Spinal cord (tissue), 10 donors: ENCODE measurements at places on chromosomes 2 and 18. TPM values are rescaled to one million over a fixed set of nuclear protein-coding genes. Genes with fewer than 3 reads are reported as not detected.
A peak's percentile ranks its signal among the peaks of the same experiment; 100 is the strongest.

LINC00305 gene
- 2.9 TPM for total RNA-seq

CYTIP gene
- 0.83 TPM for total RNA-seq

EFHD1 gene
- 6.5 TPM for total RNA-seq

RBMS1 gene
- 72.0 TPM for total RNA-seq

DTNA gene
- 123 TPM for total RNA-seq

SP140L gene
- 8.0 TPM for total RNA-seq

CPS1 gene
- 8.3 TPM for total RNA-seq

TMEM163 gene
- total RNA-seq = 35.7 TPM

SFT2D3 gene
- 6.5 TPM for total RNA-seq

UGT1A3 gene
- not detected for total RNA-seq

OTOF gene
- 1.6 TPM for total RNA-seq

- H3K4me3 ChIP-seq = peak overlapping the region; percentile 49
- H3K36me3 ChIP-seq = no peaks in the 10 kb centered on the region
- DNase-seq = no peak
- peaks cover 3% of the 10 kb centered on the region for H3K27me3 ChIP-seq
- peak overlapping the region; percentile 33 for H3K27ac ChIP-seq
Measured at GRCh38 chr2:190407246-190407661, 901 bp upstream of the MFSD6 start.

- no peaks in the 10 kb centered on the region for H3K4me1 ChIP-seq
- no peaks in the 10 kb centered on the region for H3K36me3 ChIP-seq
- no peak overlapping the region for H3K4me3 ChIP-seq
Measured at GRCh38 chr2:195613922-195614321, 43.1 kb upstream of the SLC39A10 start.

DNA sequence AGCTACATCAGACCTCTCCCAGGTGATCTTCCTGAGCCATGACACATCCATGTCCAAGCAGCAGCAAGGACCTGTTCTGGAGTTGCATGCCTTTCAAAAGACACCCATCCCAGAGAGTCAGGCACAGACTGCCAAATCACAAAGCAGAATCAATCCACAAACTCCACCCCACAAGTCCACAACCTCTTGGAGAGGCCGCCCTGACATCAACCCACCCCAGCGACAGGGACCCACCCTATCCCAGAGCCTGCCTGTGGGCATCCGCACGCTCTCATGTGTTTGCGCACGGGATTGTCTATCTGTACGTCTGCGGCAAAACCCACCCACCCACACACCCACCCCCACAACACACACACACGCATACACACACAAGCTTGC lies 11.9 kb downstream of the SMAD7 start:
- H3K27ac ChIP-seq = peak overlapping the region; percentile 35
- DNase-seq = no peak
- no peaks in the 10 kb centered on the region for H3K27me3 ChIP-seq
- peaks cover 77% of the 10 kb centered on the region for H3K4me1 ChIP-seq
- peaks cover 26% of the 10 kb centered on the region for H3K36me3 ChIP-seq

GRCh38 chr2:132656266-132656975 lies 13.6 kb downstream of the LYPD1 start:
- no peaks in the 10 kb centered on the region for H3K27me3 ChIP-seq
- peaks cover 23% of the 10 kb centered on the region for H3K4me1 ChIP-seq
- H3K4me3 ChIP-seq = no peak overlapping the region
- DNase-seq = peak; percentile 74
- peaks cover 8% of the 10 kb centered on the region for H3K36me3 ChIP-seq

DNA sequence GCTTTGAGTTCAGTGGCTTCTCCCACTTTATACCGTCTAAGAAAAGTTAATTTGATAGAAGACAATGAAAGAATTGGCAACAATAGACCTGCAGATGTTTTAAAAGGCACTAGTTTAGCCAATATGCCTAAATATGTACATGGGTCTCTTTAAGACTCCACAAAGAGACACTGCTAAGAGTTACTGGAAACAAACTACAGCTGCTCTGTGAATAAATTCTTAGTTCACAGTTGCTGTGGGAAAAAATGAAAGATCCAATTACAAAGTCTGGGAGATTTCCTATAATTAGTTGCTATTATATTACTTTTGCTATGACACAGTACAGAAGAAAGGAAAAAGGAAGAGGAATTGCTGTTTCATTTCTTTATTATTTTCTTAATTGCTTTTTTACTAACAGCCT lies 34.3 kb downstream of the SCN9A start:
- H3K27ac ChIP-seq = no peak overlapping the region
- DNase-seq = no peak
- H3K27me3 ChIP-seq = no peaks in the 10 kb centered on the region
- no peaks in the 10 kb centered on the region for H3K4me1 ChIP-seq
- no peak overlapping the region for H3K4me3 ChIP-seq

- DNase-seq = no peak
- H3K27ac ChIP-seq = no peak overlapping the region
- H3K4me3 ChIP-seq = no peak overlapping the region
- H3K27me3 ChIP-seq = no peaks in the 10 kb centered on the region
- H3K36me3 ChIP-seq = no peaks in the 10 kb centered on the region
Measured at GRCh38 chr2:199278099-199278498, 179.6 kb downstream of the SATB2 start.

- no peaks in the 10 kb centered on the region for H3K27me3 ChIP-seq
- no peaks in the 10 kb centered on the region for H3K36me3 ChIP-seq
- no peak for DNase-seq
Measured at GRCh38 chr2:51971136-51971535, 939.2 kb upstream of the NRXN1 start.

GRCh38 chr2:99504844-99505584 lies 15.2 kb upstream of the REV1 start:
- H3K36me3 ChIP-seq = no peaks in the 10 kb centered on the region
- H3K27ac ChIP-seq = no peak overlapping the region
- H3K27me3 ChIP-seq = no peaks in the 10 kb centered on the region

DNA sequence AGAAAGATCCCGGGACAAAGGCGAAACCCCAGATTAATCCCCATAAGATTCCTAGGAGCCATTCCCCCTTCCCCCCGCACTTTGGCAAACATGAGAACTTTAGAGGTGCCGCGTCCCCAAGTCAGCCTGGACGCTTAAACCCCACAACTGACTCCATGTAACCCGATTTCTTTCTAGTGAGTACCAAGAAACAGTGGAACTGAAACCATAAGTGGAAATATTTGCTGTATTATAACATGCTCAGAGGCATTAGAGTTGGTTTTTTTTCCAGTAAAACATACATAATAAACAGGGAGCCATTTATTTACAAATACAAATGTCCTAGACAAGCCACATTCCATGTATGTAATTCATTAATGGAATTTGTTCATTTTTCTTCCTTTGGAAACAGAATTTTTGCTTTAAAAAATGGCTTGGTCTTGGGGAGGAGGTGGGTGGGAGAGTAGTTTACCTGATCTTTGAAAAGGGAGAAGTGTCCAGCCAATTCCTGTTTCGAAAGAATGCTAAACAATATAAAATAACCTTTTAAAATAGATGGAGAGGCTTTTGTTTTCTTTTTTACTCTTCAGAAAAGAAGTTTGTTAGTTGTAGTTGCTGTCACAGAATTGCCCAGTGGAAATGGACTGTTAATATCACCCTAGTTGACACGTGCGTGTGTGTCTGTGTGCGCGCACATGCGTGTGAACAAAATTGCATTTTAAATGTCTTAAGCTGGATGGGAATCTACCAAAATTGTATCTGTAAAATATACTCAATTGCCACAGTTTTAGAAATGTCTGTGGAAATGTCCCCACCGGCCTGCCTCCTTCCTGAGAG lies 10.6 kb downstream of the POU3F3 start:
- H3K4me1 ChIP-seq = peaks cover 45% of the 10 kb centered on the region
- peaks cover 78% of the 10 kb centered on the region for H3K27me3 ChIP-seq
- no peak overlapping the region for H3K4me3 ChIP-seq

- no peaks in the 10 kb centered on the region for H3K36me3 ChIP-seq
- H3K4me1 ChIP-seq = peaks cover 11% of the 10 kb centered on the region
- H3K4me3 ChIP-seq = no peak overlapping the region
Measured at GRCh38 chr18:50373561-50374219, 1.2 kb upstream of the SKA1 start.

GRCh38 chr2:133986081-133986837 lies 267.6 kb upstream of the MGAT5 start:
- H3K27ac ChIP-seq = no peak overlapping the region
- H3K36me3 ChIP-seq = no peaks in the 10 kb centered on the region
- no peaks in the 10 kb centered on the region for H3K4me1 ChIP-seq
- no peak for DNase-seq

GRCh38 chr18:41134426-41134825 lies 820.6 kb upstream of the PIK3C3 start:
- no peaks in the 10 kb centered on the region for H3K4me1 ChIP-seq
- H3K36me3 ChIP-seq = no peaks in the 10 kb centered on the region
- no peak overlapping the region for H3K27ac ChIP-seq
- H3K4me3 ChIP-seq = no peak overlapping the region
- DNase-seq = peak; percentile 51
- H3K27me3 ChIP-seq = no peaks in the 10 kb centered on the region

- no peak overlapping the region for H3K4me3 ChIP-seq
- peaks cover 10% of the 10 kb centered on the region for H3K36me3 ChIP-seq
Measured at GRCh38 chr2:17644997-17645720, 104.7 kb downstream of the VSNL1 start.

- H3K4me3 ChIP-seq = no peak overlapping the region
- H3K4me1 ChIP-seq = no peaks in the 10 kb centered on the region
- peaks cover 9% of the 10 kb centered on the region for H3K36me3 ChIP-seq
- DNase-seq = no peak
Measured at GRCh38 chr2:182745061-182745460, 29.0 kb downstream of the DNAJC10 start.

- H3K4me3 ChIP-seq = no peak overlapping the region
- H3K4me1 ChIP-seq = no peaks in the 10 kb centered on the region
- H3K36me3 ChIP-seq = no peaks in the 10 kb centered on the region
- DNase-seq = no peak
Measured at GRCh38 chr18:40613721-40614120, 1341.3 kb upstream of the PIK3C3 start.

- DNase-seq = peak; percentile 64
- no peaks in the 10 kb centered on the region for H3K27me3 ChIP-seq
- H3K4me3 ChIP-seq = no peak overlapping the region
- H3K36me3 ChIP-seq = no peaks in the 10 kb centered on the region
Measured at GRCh38 chr2:177675350-177675821, 282.8 kb downstream of the AGPS start.

DNA sequence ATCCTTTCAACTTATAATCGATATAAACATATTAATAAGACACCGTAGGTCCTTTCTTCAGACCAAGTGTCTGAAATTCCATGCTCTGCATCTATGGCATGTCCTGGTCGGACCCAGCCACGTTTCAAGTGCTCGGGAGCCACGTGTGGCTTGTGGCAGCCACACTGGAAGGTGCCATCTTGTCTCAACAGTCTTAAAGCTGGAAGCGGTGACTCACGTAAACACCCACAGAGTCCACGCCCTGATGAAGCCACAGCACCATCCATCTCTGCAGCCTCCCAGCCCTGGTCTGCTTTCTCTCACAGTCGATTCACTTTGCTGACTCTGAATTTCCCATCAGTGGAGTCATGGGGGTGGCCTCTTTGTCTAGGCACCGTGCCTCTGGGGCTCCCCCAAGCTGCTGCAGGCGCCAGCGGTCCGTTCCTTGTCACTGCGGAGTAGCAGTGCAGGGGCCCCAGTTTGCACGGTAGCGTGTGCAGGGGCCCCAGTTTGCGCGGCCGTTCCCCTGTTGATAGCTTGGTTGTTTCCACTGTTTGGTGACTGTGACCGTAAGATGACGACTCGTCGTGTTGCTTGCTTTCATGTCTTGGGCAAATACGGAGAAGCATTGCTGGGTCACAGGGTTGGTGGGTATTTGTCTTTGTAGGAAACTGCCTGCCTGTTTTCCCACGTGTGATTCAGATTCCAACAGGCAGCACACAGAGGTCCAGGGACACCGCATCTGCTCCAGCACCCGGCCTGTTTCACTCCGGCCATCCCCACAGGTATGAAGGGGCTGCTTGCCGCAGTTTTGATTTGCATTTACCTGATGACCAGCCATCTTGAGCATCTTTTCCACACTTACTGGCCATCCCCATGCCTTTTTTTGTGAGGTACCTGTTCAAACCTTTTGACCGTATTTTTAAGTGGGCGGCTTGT lies 240.3 kb downstream of the HDAC4 start:
- H3K4me1 ChIP-seq = peaks cover 27% of the 10 kb centered on the region
- H3K36me3 ChIP-seq = peaks cover 76% of the 10 kb centered on the region
- H3K4me3 ChIP-seq = no peak overlapping the region
- H3K27ac ChIP-seq = no peak overlapping the region
- H3K27me3 ChIP-seq = no peaks in the 10 kb centered on the region

DNA sequence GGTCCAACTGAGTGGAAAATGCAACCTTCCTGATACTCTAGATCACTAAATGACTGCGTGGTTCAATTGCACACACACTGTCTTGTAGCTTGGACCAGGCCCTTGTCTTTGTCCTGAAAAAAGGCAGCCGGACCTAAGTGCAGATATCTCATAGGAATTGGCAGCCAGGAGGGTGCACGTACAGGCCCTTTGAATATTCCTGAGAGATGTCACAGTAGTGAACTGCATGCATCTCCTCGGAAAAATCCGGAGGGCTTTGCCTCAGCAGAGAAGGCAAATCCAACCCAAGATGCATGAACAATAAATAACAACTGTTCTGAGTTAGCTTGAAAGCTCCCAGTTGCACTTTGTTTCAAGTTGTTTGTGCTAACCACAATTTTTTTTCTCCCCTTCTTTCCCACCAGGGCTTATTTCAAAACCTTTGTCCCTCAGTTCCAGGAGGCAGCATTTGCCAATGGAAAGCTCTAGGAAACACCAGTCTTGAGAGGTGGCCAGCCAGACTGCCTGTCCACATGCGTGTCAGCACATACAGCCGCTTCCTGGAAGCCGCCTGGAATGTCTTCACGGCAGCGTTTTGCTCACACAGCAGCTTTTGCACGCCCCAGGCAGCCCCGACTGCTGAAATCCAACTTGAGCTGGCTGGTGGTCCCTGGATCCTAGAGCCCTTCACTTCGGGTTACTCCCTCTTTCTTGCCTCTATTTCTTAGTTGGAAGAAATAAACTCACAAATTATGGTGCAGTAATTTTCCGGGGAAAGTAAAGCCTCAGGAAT lies 54.4 kb upstream of the FOSL2 start:
- peaks cover 48% of the 10 kb centered on the region for H3K4me1 ChIP-seq
- no peaks in the 10 kb centered on the region for H3K27me3 ChIP-seq
- no peak overlapping the region for H3K4me3 ChIP-seq
- DNase-seq = no peak
- H3K36me3 ChIP-seq = peaks cover 3% of the 10 kb centered on the region

- H3K4me3 ChIP-seq = no peak overlapping the region
- H3K4me1 ChIP-seq = no peaks in the 10 kb centered on the region
- H3K27me3 ChIP-seq = no peaks in the 10 kb centered on the region
- H3K27ac ChIP-seq = no peak overlapping the region
- no peaks in the 10 kb centered on the region for H3K36me3 ChIP-seq
Measured at GRCh38 chr2:155368934-155369333, 670.4 kb downstream of the KCNJ3 start.
